ENCODE measurements at places on chromosomes 11 and 22.

DNA sequence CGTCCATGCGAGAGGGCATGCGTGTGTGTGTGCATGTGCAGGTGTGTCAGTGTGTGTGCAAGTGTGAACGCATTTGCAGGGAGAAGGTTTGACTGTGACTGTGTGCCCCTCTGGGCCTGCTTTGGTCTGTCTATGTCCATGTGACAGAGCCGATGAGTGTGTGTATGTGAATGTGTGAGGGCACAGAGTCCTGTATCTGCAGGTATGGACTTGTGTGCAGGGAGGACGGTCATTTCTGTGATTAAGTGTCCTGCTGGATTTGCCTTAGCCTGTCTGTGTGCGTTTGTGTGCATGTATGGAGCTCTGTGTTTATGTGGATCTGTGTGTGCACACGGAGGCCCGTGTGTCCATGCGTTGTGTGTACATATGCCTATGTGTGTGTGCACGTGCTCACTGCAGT lies 5.4 kb downstream of the EMID1 start:
- DNase-seq: no peak

- DNase-seq: peak; percentile 96
Measured at GRCh38 chr11:65150509-65151299, 16.4 kb upstream of the SYVN1 start.

- peak; percentile 76 for DNase-seq
Measured at GRCh38 chr11:77113382-77114088, 10.9 kb downstream of the OMP start.

DNA sequence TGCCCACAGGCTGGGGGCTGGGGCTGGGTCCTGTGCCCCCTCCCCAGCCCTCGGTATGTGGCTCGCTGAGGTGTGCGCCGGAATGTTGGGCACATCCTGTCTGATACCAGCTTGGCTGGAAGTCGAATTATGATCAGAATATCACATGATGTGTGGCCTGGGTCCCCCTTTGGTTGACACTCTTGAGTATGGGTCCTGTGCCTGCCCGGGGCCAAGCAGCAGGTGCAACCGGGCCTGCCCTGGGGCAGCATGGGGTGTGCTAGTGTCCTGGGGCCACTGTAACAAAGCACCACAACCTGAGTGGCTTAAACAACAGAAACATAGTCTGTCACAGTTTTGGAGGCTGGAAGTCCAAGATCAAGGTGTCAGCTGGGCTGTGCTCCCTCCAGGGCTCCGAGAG lies 52.7 kb downstream of the PARVB start:
- no peak for DNase-seq

- DNase-seq: no peak
Measured at GRCh38 chr11:39209981-39210380, 2249.5 kb downstream of the LRRC4C start.

DNA sequence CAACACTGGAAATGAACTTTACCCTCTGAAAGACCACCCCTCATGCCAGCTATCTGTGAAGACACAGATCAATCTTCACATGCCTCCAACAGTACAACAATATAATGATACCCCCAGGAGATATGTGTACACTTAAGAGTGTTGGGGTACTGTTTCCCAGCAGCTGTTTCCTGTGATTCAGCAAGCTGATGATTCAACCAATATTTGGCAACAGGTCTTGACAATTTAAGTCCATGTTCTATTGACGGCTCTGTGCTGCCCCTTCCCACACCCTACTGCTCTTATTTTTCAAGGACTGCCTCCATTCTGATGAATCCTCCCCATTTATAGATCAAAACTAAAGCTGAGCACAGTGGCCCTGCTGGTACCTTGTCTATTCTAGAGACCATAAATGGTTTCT lies 6.6 kb downstream of the SNX19 start:
- DNase-seq: no peak

Data from Calu3 (cell line).